ENCODE measurements at places on chromosomes 3 and 15.
A peak's percentile ranks its signal among the peaks of the same experiment; 100 is the strongest.

DNA sequence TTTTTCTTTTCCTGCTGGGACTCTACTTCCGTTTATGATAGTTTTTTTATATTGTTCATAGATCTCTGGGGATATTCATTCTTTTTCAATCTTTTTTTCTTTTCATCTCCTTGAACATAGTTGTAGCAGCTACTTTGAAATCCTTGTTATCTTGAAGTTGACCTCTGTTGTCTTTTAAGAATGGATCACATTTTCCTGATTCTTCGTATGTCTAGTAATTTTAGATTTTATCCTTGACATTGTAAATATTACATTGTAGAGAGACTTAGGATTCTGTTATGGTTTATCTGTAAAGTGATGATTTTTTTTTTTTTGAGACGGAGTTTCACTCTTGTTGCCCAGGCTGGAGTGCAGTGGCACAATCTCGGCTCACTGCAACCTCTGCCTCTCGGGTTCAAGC is 20.5 kb downstream of the MKRN2 start:
- no peak for DNase-seq

DNA sequence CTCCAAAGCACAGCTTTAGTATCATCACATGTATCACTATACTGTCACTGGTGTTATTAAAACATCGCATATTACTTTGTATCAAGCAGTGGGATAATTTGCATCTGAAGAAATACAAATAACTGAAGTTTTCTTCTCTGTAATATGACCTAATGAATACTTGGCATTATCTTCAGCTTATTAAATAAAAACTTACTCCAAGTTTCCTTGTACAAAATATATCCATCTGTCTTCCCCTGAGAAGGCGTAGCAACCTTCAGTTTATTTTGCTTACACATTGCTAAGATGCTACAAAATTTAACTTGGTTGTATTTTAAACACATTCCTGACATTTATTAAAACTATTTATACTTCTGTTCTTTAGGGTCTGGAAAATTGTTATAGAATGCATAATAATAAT is 13.7 kb downstream of the FGF7 start:
- DNase-seq, result no peak

DNA sequence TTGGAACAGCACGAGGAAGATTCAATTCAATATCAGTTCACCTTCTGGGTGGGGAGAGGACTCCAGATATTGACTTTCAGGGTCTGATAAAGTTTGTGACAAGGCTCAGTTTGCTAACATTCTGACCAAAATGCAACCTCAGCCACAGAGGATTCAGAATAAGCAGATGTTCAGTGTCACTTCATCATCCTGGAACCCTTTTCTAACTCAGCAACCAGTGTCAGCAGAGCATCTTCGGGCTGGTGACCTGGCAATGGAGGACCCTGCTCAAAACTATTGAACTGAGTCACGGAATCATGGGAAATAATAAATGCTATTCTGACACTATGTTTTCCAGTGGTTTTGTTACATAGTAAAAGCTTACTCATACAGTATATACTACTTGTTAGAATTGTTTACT is 433.4 kb upstream of the CFAP20DC start:
- DNase-seq, result no peak

DNA sequence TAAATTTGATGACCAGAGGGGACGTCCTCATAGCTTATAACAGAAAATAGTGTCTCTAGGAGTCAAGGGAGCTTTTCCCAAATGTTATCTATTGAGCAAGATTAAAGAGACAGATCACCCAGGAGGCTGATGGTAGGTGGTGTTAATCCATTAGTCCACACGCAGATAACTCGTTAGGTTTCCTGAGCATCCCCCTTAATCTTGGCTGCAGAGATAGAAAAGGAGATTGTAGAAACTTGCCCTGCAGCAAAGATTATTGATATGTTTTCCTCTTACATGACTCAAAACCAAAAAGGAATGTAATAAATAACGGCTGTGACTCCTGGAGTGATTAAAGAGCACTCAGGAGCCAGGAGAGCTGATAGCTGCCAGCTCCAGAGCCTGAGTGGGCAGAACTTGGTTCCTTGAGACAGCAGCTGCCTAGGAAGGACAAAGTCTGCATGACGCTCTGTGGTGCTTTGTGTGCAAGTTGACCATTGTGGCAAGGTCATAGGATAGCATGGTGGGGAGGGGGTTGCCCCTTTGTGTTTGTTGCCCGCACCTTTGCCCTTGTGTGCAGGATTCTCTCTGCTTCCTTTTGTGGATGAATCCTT is 234.8 kb downstream of the PTPRG start:
- no peak for DNase-seq

GRCh38 chr3:66014651-66015050 is 24.1 kb downstream of the MAGI1 start:
- no peak for DNase-seq

DNA sequence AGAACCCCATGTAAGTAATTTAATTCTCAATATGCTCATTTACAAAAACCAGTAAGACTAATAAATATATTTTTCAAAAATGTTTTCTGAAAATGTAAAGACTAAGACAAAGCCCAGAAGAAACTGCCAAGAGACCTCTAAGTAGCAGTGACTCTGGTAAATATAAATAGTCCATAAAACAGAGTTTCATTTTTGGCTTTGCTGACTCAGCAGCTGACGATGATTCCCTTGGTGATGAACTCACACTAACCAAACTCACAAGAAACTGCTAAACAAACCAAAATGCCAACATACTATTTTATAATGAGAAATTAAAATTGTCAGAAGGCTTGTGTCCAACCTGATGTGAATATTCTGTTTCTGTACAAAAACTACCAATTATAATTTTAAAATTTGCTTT is 31.5 kb upstream of the IMPG2 start:
- no peak for DNase-seq

DNA sequence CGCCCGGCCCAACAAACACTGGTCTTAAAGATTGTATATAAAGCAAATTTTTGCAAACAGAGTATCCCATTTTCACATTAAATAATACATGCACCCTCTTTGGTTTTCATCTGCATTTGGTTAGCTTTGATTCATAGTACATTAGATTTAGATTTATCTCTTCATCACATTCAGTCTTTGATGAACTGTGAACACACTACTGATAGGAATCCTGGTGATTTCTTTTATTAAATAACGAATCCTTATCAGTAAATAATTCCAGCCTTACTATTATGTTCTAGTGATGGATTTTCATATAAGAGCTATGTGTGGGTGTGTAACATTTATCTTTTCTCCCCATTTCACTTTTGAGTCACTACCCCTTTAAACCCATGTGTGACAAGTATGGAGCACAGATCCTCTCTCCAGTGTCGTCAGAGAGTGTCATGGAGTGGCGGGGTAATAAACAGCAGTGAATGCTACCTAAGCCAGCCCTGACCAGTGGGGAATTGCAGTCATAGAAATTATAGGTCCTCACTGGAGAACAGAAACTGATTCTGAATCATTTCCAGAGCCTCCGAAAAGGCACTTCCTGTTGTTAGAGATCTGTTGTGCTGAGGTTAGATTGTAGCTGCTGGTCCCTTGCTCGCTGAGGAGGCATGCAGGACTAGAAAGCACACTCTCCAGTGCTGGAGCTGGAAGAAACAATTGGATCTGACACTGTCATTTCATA is 22.0 kb downstream of the SLC7A14 start:
- peak; percentile 51 for DNase-seq

Measured in NCI-H2029 (cell line).